Kidney (tissue), 22 donors: ENCODE measurements at places on chromosomes 16 and 17.

DNA sequence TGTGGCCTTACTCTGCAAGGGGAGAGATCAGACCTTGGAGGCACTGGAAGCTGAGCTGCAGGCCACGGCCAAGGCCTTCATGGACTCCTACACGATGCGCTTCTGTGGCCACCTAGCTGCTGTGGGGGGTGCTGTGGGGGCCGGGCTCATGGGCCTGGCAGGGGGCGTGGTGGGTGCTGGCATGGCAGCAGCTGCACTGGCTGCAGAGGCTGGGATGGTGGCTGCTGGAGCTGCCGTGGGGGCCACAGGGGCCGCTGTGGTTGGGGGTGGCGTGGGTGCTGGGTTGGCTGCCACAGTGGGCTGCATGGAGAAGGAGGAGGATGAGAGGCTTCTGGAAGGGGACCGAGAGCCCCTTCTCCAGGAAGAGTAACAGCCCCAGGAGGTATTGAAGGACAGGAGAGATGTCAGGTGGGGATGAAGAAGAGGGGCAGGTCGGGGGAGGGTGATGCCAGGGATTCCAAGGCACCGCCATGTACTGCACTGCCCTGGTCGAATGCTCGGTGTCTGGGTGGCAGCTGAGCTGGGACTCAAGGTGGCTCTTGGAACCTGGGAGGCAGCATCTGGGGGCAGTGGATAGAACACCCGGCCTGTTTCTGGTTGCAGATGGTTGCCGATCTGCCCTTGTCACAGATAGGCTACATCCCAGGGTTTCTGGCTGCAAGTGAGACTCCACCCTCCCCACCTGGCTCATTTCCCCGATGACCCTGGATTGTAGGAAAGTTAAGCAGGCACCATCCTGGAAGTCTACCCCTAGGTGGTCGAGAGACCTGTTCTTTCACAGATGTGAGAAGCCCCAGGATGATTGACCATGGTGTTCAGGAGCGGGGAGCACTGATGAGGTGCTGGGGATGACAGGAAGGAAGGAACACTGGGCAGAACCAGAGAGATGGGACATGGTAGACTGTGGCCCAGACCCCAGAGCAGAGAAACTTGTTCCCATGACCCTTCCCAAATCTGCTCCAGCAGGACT lies 5.1 kb downstream of the RNF112 start:
- H3K4me3 ChIP-seq: no peak overlapping the region
- H3K27me3 ChIP-seq: no peaks in the 10 kb centered on the region
- H3K4me1 ChIP-seq: no peaks in the 10 kb centered on the region
- H3K27ac ChIP-seq: no peak overlapping the region
- DNase-seq: no peak

DNA sequence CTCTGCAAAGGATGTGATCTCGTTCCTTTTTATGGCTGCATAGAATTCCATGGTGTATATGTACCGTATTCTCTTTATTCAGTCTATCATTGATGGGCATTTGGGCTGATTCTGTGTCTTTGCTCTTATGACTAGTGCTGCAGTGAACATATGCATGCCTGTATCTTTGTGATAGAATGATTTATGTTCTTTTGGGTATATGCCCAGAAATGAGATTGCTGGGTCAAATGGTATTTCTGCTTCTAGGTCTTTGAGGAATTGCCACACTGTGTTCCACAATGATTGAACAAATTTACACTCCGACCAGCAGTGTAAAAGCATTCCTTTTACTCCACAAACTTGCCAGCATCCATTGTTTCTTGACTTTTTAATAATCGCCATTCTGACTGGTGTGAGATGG lies 60.2 kb upstream of the ADORA2B start:
- H3K4me3 ChIP-seq: no peak overlapping the region
- H3K36me3 ChIP-seq: no peaks in the 10 kb centered on the region
- DNase-seq: no peak
- H3K27ac ChIP-seq: no peak overlapping the region

- no peaks in the 10 kb centered on the region for H3K36me3 ChIP-seq
- no peak for DNase-seq
- H3K27ac ChIP-seq: no peak overlapping the region
- H3K4me3 ChIP-seq: no peak overlapping the region
- H3K4me1 ChIP-seq: no peaks in the 10 kb centered on the region
Measured at GRCh38 chr16:17638134-17638533, 167.4 kb upstream of the XYLT1 start.

GRCh38 chr17:17022011-17022410 lies 20.2 kb upstream of the MPRIP start:
- no peak overlapping the region for H3K27ac ChIP-seq
- H3K4me1 ChIP-seq: no peaks in the 10 kb centered on the region
- no peaks in the 10 kb centered on the region for H3K36me3 ChIP-seq

- no peaks in the 10 kb centered on the region for H3K27me3 ChIP-seq
- H3K4me3 ChIP-seq: peak overlapping the region; percentile 3
- peaks cover 2% of the 10 kb centered on the region for H3K36me3 ChIP-seq
- H3K27ac ChIP-seq: no peak overlapping the region
Measured at GRCh38 chr16:81652798-81653505, 126.1 kb upstream of the PLCG2 start.

- peaks cover 10% of the 10 kb centered on the region for H3K4me1 ChIP-seq
- no peaks in the 10 kb centered on the region for H3K36me3 ChIP-seq
- H3K27ac ChIP-seq: peak within 1 kb of the TSS; percentile 98
- H3K27me3 ChIP-seq: no peaks in the 10 kb centered on the region
- H3K4me3 ChIP-seq: peak within 1 kb of the TSS; percentile 86
- peak; percentile 91 for DNase-seq
Measured at GRCh38 chr16:2205104-2205966, at the start of gene MLST8. Gene MLST8, plus strand, starts transcription at chr16:2205454. Its CDS starts 632 bp downstream, at chr16:2206086.

GRCh38 chr16:12798846-12799245 lies 4.8 kb downstream of the CPPED1 start:
- H3K27me3 ChIP-seq: no peaks in the 10 kb centered on the region
- H3K4me3 ChIP-seq: no peak overlapping the region
- no peak overlapping the region for H3K27ac ChIP-seq
- H3K36me3 ChIP-seq: no peaks in the 10 kb centered on the region
- H3K4me1 ChIP-seq: peaks cover 7% of the 10 kb centered on the region

DNA sequence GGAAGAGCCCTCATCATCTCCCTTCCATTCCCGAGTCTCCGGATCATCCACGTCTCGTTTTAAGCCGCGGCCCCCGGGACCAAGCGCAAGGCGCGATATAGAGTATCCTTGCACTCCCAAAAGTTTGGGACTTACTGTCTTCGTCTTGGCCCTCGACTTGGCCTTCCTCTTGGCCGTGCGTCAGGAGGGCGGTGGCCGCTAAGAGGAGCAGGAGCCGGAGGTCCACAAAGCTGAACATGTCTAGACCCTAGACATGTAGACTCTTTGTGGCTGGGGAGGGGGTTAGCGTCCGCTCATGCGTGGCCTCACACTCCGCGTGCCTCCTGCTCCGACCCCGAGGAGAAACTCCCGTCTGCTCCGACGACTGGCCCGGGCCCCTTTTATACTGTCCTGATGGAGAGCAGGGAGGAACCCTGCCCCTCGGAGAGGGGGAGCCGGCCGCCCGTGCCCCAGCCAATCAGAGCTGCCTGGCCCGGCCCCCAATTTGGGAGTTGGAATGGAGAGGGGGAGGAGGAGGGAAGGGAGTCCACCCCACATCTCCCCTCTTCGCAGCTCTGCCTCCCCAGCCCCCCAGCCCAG lies at the start of gene COL1A1:
Gene COL1A1, minus strand, starts transcription at position 356 of the 579 bp plus-strand sequence. Its CDS starts 118 bp downstream, at position 238.
- H3K27me3 ChIP-seq: no peaks in the 10 kb centered on the region
- H3K4me1 ChIP-seq: peaks cover 2% of the 10 kb centered on the region
- DNase-seq: peak; percentile 92
- H3K4me3 ChIP-seq: peak within 1 kb of the TSS; percentile 42

- H3K27me3 ChIP-seq: no peaks in the 10 kb centered on the region
- no peaks in the 10 kb centered on the region for H3K36me3 ChIP-seq
- H3K4me1 ChIP-seq: peaks cover 3% of the 10 kb centered on the region
- H3K27ac ChIP-seq: no peak overlapping the region
- DNase-seq: no peak
Measured at GRCh38 chr17:72334205-72334604, 213.4 kb downstream of the SOX9 start.

DNA sequence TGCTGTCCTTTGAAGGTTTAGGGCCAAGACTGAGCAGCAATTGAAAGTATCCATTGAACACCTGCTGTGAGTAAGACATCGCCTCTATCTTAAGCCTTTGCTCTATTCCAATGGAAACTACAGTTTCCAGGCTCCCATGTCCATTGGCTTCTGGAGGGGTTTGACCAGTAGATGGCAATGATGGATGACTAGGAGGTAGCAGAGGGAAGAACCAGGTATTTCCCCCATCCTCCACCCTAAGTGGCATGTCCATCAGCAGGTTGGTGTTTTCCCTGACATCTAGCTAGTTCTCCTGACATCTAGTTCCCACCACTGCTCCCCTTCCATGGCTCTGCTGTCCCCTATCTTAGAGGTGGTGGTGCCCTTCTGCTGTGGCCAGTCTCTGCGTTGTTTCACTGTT lies 58.7 kb downstream of the CENPV start:
- no peaks in the 10 kb centered on the region for H3K27me3 ChIP-seq
- H3K27ac ChIP-seq: no peak overlapping the region

DNA sequence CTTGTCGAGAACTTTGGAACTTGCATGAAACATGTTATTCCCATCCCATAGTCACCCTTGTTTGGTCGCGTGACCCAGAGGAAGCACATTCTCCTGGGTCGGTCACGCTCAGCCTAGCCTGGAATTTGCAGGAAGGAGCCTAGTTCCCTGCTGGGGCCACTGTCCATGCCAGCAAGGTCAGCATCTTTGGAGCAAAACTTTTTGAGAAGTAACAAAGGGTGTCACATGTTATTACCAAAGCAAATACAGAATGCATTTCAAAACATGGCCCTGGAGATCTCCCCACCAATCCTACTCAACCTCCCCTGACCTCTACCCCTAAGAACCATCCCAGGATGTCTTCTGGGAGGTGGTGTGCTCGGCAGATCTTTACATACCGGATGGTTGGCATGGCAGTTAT lies 26.2 kb upstream of the IRF8 start:
- no peaks in the 10 kb centered on the region for H3K27me3 ChIP-seq
- DNase-seq: no peak
- no peaks in the 10 kb centered on the region for H3K36me3 ChIP-seq
- peaks cover 2% of the 10 kb centered on the region for H3K4me1 ChIP-seq
- no peak overlapping the region for H3K27ac ChIP-seq

- H3K36me3 ChIP-seq: peaks cover 14% of the 10 kb centered on the region
- H3K4me1 ChIP-seq: peaks cover 23% of the 10 kb centered on the region
- H3K27ac ChIP-seq: peak overlapping the region; percentile 90
Measured at GRCh38 chr17:58083491-58084316, 485 bp downstream of the DYNLL2 start.

- no peaks in the 10 kb centered on the region for H3K36me3 ChIP-seq
- no peak for DNase-seq
- H3K27ac ChIP-seq: no peak overlapping the region
Measured at GRCh38 chr17:6110592-6110991, 40.4 kb downstream of the WSCD1 start.

DNA sequence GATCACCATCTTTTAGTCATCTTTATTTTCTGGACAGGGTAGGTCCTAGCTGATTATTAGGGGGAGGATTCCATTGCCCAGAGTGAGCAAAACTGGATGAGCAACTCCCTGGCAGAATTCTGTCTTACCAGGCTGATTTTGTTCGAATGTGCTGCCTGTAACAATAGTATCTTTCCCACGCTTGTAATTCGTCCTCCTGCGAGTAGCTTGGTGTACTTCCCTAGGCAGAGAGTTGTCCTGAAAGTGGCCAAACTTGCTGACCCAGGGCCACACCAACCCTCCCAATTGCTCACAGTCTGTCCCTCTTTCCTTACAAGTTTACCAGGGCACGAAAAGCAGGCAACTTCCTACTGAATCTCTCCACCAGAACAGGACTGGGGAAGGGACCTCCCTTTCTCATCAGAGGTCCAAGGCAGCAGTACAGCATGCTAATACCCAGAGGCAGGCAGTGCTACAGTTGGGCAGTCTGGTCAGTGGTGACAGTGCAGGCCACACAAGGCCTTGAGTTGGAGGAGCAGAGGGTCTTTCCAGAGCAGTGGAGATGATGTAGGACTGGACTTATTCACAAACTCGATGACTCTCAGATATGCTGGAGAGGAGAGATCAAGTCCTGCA lies 67.8 kb upstream of the NLK start:
- H3K36me3 ChIP-seq: no peaks in the 10 kb centered on the region
- no peaks in the 10 kb centered on the region for H3K4me1 ChIP-seq
- no peak overlapping the region for H3K27ac ChIP-seq
- H3K27me3 ChIP-seq: no peaks in the 10 kb centered on the region

DNA sequence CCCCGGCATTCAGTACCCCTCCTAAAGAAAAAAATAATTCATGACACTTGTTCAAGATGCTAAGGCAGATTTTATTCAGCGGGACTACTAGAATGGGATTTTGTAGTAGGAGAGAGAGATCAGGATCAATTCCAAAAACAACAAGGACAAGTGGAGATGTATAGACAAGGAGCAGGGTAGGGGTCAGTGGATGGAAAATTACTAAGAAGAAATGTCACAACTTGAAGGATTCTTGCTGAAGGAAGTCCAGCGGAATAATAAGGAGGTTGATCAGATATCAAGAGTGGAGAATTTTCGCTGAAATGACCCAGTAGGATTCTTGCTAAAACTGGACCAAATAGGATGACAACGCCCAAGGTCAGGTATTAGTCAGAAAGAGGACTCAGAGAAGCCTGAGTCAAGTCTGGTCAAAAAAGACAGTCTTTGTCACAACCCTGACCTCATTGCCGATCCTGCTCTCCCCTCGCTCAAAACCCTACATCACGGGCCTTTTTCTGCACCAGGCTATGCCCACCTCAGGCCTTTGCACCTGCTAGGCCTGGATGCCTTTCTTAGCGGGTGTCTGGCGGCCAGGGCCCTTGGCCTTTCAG lies 36.9 kb downstream of the MMD start:
- DNase-seq: no peak
- H3K27me3 ChIP-seq: no peaks in the 10 kb centered on the region

DNA sequence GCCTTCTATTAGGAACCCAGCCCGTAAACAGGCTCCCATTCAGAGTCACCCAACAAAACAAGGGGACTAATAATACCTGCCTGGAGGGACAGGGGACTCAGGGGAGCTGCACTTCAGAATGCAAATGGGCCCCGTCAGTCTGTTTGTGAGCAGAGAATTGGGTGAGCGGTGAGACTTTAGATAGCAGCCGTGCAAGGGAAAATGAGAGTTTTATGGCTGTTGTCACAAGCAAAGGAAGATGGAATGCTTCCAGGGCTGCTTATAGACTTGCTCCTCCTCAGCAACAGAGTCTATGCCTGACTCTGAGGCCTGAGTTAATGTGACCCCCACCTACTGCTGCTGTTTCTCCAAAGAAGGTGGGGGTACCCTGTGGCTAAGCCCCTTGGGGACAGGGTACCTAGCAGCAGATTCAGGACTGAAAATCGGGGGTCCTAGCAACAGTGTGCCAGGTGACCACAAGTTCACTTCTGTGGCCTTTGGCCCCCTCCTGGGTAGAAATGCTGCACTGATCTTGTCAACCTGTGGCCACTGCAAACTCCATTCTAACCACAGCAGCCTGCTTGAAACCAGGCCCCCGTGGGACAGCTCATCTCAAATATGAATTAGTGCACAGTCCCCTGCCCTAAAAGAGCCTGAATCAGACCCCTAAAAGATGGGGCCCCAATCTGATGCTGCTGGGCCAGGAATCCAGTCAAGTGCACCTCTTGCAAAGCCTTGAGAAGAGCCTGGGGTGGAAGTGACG lies 126.4 kb downstream of the C16orf78 start:
- no peaks in the 10 kb centered on the region for H3K27me3 ChIP-seq
- H3K27ac ChIP-seq: no peak overlapping the region
- H3K36me3 ChIP-seq: no peaks in the 10 kb centered on the region
- no peak overlapping the region for H3K4me3 ChIP-seq
- no peak for DNase-seq
- H3K4me1 ChIP-seq: no peaks in the 10 kb centered on the region
